Endothelial cell of coronary artery (primary cell): ENCODE measurements at places on chromosomes 7 and 10. TPM values are rescaled to one million over a fixed set of nuclear protein-coding genes. Genes with fewer than 3 reads are reported as not detected.

Gene NUB1
- 29.2 and 35.8 TPM in 2 replicates for total RNA-seq

Gene IGFBP3
- total RNA-seq = 6.7 and 300 TPM in 2 replicates

Gene ENTPD1
- total RNA-seq = 2.1 and 3.3 TPM in 2 replicates

Gene LEP
- total RNA-seq = under 0.01 TPM in 1 of 2 replicates, not detected in the other

Gene SP4
- 5.5 and 6.1 TPM in 2 replicates for total RNA-seq

Gene DDIT4
- 241 and 853 TPM in 2 replicates for total RNA-seq

Gene ICA1
- 15.4 and 29.2 TPM in 2 replicates for total RNA-seq

Gene COL13A1
- total RNA-seq = 18.3 and 36.0 TPM in 2 replicates

Gene CDK1
- 19.0 and 40.9 TPM in 2 replicates for total RNA-seq

Gene INMT
- total RNA-seq = 0.28 TPM in 1 of 2 replicates, not detected in the other

Gene AASS
- 29.4 and 42.1 TPM in 2 replicates for total RNA-seq

Gene CRYGN
- not detected in 2 replicates for total RNA-seq

Gene CRHR2
- not detected in 2 replicates for total RNA-seq
